ENCODE measurements at places on chromosomes 5 and 9.

GRCh38 chr9:112120439-112120925 is 54.6 kb downstream of the SUSD1 start:
- no peak for DNase-seq

DNA sequence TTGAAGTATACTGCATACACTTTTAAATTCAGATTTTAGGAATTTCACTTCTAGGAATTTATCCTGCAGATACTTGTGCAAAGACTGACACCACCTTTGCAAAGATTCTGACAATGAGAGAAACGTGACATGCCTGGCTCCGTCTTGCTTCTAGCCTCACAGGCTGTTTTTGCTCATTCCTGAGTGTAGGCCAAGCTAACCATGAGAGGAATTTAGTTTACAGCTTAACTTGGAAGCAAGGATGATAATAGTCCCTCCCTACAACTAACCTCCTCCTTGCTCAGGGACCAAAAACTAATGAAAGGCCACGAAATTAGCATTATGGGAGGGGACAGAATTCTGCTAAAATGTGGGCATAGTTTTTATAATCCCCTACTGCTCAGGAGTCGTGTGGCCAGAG is 31.1 kb downstream of the C5orf22 start:
- no peak for DNase-seq

GRCh38 chr9:90394871-90395270 is 247.8 kb downstream of the DIRAS2 start:
- DNase-seq: no peak

GRCh38 chr5:149150457-149150856 is 9.2 kb downstream of the ABLIM3 start:
- DNase-seq: no peak

DNA sequence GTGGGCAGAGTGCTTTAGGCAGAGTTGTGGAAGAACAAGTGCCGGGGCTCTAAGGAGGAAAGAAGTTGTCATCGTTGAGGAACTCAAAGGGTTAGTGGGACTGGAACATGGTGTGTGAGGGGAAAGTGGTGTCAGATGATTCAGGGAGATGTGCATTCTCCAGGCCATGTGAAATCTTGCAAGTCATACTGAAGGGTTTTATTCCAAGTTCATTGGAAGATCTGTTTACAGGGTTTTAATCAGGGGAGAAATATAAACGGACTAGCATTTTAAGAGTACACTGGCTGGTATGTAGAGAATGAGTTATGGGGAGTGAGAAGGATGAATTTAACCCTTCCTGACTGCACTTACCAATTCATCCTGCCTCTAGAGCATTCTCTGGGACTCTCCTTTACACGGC is 49.3 kb downstream of the NR2F1 start:
- no peak for DNase-seq

GRCh38 chr5:177430972-177431316 is 4.5 kb downstream of the GRK6 start:
- DNase-seq: no peak

DNA sequence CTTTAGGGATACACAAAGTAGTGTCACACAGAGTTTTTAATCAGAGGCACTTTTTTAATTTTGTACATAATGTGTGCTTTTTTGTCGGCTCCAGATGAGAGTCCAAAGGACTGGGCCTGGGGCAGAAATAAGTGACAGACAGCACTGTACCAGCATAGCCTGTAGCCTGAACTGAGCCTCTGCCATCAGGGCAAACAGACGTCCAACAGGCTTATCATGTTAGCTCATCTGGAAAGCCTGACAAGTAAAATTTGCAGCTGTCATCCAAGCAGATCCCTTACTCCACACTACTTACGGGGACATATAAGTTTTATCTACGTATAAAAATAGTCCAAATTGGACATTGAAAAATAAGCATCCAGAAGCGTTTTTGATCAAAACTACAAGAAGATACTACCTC is 233.1 kb upstream of the GAS1 start:
- DNase-seq: no peak

DNA sequence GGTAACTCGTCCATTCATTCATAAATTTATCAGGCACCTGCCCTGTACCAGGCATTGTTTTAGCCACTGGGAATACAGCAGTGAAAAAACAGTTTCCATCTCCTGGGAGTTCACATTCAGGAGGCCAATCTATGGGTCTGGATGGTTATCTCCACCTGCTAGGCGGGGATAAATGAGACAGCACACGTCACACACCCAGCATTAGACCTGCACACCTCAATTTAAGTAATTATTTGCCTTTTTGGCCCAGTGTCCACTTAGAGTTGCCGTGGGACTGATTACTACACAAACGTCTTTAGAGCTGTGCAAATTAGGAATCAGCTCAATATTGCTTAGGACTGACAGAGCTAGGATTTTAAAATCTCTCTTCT is 46.1 kb downstream of the STK10 start:
- no peak for DNase-seq

All from hypothalamus (tissue), 51 donors.